ENCODE measurements at places on chromosomes 6 and 20.

DNA sequence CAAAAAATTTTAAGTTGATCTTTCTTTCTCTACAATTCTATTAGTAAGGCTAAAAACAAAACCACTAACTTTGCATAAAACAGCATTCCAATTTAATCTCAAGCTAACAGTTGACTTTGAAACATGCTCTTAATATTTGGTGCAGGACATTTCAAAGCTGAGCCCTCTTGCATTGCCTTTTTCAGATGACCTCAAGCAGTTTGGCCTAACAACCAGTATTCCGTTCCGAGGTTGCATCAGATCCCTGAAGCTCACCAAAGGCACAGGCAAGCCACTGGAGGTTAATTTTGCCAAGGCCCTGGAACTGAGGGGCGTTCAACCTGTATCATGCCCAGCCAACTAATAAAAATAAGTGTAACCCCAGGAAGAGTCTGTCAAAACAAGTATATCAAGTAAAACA, 194.0 kb downstream of the ARHGAP18 start:
- no peak for DNase-seq

DNA sequence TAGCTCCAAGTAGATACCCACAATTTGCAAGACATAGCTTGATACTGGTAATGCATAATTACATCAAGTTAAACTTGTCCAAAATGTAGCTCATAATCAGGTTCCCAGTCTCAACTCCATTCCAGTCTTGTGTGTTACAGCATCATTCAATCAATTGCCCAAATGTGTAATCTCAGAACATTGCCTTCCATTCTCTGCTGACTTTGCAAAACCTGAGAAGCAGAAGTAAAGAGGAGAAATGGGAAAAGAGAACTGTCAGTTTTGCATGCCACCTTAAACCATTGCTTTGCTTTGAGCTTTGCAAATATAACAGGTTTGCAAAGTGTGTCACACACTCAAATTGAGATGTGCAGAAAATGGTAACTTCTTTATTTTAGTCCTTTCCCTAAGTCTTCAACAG, 40.3 kb upstream of the CNKSR3 start:
- DNase-seq: no peak

DNA sequence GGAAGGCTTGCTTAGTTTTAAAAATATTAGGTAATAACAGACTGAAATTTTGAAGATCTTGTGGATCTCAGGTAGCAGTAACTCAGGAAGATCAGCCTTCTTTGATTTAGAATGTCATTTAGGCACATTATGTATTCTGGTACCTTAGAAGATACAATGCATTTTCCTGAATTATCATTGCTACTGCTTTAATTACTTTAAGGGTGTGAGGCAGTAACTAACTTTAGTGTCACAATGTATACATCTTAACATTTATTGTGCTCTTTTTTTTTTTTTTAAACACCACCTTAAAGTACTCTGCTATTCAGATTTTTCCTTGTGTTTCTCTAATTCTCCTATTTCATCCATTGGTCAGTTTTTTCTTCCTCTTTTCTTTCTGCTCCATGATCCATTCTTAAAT, 13.3 kb downstream of the MAPK14 start:
- DNase-seq: no peak

- DNase-seq: no peak
These were observed 150.3 kb upstream of the PREP start for GRCh38 chr6:105553171-105553570.

- no peak for DNase-seq
These were observed 161.1 kb downstream of the FARS2 start for GRCh38 chr6:5422321-5422915.

- DNase-seq: no peak
These were observed 115.0 kb downstream of the SLC24A3 start for GRCh38 chr20:19327401-19327800.

All from GM12891 (cell line).